ENCODE measurements at places on chromosomes 16 and 17.

DNA sequence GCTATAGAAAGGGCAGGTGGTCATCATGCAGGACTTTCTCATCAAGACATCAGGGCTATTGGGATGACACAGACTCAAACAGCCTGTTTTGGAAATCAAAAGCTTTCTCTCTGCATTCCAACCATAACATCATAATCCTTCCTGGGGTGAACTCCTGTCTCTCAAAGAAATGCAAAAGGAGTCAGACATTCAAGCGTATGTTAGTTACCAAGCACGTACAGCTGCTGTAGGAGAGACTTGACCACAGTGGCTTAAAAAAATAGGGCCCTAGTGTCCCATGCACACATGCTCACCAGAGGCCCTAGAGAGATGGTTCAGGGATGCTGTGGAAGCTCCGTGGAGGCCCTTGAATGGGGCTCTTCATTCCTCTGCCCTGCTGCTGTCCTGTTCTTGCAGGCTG, 24.6 kb upstream of the FOXF1 start:
- no peak for DNase-seq

DNA sequence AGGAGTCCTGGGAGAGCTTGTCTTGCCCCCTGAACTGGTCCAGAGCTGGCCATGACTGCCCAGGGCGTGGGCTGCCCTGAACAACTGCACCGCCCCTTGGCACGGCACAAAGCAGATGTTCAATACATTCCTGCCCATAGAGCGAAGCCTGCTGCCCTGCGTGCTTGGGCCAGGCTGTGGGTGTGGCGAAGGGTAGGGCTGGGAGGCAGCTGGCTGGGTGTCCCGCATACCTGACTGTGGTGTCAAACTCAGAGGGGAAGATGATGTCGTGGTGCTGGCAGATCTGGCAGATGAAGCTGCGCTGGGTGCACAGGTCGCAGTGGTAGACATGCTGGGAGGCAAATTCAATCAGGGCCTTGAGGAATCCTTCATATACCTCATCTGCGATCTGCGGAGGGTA, 124.2 kb upstream of the SMURF2 start:
- DNase-seq = no peak

DNA sequence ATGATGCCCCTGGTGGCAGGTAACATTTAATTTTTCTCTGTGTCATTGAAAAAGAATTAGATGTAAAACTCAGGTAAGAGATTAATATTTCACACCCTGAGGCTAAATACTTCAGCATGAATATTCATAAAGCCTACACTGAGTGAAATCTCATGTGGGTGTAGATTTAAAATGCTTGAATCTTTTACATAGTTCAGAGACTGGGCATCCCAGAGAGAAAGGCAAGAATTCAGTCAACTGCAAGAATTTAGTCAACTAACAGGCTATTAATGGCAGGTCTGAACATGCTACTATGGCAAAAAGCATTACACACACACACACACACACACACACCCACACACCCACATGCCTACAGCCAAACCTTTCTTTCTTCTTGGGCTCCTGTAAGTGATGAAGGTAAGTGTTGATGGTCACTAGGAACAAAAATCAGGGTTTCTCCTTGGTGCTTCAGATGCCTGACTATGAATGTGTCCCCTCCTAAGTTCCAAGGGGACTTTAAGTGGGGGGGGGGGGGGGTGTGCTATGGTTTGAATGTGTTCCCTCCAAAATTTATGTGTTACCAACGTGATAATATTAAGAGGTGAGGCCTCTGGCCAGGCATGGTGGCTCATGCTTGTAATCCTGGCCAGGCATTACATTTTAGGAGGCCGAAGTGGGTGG, 63.7 kb upstream of the PSMD7 start:
- DNase-seq = peak; percentile 58

- DNase-seq = no peak
These were observed 18.6 kb downstream of the CREBBP start for GRCh38 chr16:3861808-3862451.

DNA sequence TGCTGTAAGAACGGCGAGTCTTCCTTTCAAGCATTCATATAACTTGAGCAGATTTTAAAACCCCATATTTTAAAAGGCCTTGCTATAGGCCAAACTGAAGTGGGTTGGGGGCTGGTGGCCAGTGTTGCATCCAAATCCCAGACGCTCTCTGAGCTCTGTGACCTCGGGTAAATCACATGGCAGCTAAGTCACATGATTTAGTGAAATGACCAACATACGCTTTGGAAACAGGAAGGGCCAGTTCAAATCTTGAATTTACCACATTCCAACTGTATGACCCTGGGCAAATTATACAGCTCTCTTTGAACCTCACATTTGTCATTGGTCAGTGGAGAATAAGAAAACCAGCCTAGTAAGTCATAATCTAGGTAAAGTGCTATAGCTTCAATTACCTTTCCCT, 519.3 kb downstream of the HAPSTR1 start:
- DNase-seq = no peak

DNA sequence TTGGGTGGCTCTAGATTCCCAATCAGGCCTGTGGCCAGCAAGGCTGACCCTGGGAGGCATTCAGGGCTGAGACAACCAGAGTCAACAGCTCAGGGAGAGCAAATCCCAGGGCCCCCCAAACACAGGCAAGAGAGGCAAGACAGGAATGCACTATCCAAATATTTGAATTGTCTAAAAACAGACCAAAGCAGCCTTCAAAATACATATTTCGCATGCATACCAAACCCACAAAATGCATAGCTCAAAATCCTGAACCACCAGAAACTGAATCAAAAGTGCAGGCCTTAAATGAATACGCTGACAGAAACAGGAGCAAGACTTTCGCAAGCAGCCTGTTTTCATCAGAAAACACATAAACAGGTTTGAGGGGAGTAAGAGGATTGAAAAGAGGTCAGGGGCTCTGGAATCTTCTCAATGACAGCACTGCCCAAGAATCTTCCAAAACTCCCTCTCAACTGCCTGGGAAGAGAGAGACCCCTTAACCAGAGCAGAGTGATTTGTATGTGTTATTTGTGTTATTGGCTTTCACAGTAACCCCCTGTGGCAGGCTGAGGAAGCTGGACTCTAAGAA, 213.6 kb upstream of the CDH5 start:
- DNase-seq = no peak

DNA sequence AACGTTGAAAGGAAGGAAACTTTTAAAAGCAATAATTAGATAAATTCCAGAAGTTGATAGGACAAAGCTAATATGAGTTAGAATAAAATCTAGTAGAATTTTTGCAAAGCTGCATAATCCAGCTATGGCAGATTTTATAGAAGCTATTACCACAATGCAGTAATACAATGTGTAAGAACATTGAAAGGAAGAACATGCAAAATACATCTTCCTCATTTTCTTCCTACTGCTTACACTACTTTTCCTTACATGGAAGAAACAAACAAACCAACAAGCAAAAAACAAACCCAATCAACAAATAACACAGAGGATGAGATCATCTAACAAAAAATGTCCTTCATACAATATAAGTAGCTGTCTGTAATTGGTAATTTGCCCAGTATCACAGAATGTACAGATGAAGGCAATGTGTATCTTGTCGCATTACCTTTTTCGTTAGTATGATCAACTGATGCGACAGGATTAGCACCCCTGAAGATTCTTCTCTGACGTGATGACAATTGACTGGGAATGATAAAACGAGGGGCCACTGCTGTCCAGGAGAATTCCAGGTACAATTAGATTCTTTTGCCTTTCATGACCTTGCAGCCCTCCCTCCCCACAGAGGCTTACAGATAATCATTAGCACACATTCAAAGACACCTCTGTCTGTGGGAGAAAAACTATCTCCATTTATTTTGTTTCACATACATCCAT, 21.2 kb upstream of the LRRC37A start:
- DNase-seq = no peak

DNA sequence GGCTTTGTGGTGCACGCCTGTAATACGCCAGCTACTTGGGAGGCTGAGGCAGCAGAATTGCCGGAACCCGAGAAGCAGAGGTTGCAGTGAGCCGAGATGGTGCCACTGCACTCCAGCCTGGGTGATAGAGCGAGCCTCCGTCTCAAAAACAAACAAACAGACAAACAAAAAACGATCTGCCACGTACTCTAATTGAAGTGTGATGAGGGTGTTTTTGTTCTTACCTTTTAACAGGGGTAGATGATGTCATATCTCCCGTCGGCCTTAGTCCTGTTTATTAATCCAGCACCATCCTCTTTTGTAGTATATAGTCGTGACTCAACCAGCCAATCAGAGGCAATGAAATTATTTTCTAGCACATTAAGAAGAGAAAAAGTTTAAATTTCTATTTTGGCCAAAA, 58.5 kb downstream of the IQCK start:
- no peak for DNase-seq
